Heart left ventricle (tissue), 16 donors: ENCODE measurements at places on chromosomes 13 and 19. TPM values are rescaled to one million over a fixed set of nuclear protein-coding genes. Genes with fewer than 3 reads are reported as not detected.

GRCh38 chr13:71587193-71587592 lies 279.8 kb downstream of the DACH1 start:
- DNase-seq, result no peak

DNA sequence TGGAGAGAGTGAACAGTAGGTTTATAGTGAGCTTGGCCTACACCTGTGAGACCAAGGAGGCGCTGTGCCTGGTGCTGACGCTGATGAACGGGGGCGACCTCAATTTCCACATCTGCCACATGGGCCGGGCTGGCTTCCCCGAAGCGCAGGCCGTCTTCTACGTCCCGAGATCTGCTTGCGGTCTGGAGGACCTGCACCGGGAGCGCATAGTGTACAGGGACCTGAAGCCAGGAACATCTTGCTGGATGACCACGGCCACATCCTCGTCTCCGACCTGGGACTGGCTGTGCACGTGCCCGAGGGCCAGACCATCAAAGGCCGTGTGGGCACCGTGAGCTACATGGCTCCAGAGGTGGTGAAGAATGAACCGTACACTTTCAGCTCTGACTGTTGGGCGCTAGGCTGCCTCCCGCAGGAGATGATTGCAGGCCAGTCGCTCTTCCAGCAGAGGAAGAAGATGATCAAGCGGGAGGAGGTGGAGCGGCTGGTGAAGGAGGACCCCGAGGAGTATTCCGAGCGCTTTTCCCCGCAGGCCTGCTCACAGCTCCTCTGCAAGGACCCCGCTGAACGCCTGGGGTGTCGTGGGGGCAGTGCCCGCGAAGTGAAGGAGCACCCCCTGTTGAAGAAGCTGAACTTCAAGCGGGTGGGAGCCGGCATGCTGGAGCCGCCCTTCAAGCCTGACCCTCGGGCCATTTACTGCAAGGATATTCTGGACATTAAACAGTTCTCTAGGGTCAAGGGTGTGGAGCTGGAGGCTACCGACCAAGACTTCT lies 139.0 kb downstream of the ZDHHC20 start:
- DNase-seq, result no peak

The ZNF442 gene
- 1.2 TPM for total RNA-seq

- no peak for DNase-seq
These were observed 629 bp upstream of the LRRC63 start for GRCh38 chr13:46211116-46211482.

GRCh38 chr19:15225760-15226159 lies 6.5 kb downstream of the EPHX3 start:
- no peak for DNase-seq

GRCh38 chr19:16073988-16074387 lies 2.3 kb upstream of the TPM4 start:
- peak; percentile 8 for DNase-seq

The HPN gene
- total RNA-seq, result 3.2 TPM

DNA sequence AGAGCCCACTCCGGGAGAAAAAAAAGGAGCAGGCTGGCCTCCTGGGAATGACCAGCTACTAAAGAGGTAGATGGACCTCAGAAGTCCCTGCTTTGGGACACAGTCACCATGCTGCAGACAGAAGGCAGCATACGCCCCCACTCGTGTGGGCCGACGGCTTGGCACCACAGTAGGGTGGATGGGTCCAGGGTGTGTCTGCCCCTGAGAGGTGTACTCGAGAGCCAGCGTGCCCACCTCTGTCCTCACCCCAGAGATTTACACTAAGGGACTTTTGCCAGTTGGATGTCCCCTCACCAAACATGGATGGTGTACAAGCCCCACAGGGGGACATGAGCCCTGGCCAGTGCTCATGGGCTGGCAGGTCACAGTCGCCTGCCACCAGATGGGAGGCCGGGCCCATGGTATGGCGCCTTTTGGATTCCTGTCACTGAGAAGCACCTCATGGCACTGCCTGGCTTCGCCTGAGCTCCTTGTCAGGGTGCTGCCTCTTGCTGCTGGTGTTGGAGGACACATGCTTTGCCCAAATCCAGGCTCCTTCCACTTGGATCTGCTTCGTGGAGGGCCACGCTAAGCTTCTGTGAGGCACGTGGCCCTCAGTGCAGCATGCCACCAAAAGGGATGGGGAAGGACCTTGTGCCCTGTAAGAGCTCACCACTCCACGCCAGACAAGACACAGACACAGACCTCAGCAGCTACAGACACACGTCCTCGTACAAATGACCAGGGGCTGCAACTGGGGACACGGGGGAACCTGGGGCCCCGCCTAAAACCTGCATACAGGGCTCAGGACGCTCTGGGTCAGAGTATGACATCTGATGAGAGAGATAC lies 13.3 kb upstream of the EPHX3 start:
- no peak for DNase-seq

DNA sequence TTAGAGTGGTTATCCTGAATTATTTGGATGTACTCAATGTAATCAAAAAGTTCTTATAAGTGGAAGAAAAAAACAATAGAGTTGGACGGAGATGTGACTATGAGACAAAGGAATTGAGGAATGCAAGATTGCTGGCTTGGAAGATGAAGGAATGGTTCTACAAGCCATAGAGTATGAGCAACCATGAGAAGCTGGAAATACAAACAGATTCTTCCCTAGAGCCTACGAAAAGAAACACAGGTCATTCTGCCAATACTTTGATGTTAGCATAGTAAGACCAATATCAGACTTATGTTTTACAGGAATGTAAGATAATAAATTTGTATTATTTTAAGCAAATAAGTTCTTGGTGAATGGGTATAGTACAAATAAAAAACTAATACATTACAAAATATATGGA lies 249.2 kb downstream of the DIAPH3 start:
- DNase-seq, result no peak

- no peak for DNase-seq
These were observed 851.5 kb downstream of the DACH1 start for GRCh38 chr13:71015516-71015915.

- DNase-seq, result no peak
These were observed 44.4 kb downstream of the ELF1 start for GRCh38 chr13:40974460-40975407.

The CYP4F2 gene
- not detected for total RNA-seq

DNA sequence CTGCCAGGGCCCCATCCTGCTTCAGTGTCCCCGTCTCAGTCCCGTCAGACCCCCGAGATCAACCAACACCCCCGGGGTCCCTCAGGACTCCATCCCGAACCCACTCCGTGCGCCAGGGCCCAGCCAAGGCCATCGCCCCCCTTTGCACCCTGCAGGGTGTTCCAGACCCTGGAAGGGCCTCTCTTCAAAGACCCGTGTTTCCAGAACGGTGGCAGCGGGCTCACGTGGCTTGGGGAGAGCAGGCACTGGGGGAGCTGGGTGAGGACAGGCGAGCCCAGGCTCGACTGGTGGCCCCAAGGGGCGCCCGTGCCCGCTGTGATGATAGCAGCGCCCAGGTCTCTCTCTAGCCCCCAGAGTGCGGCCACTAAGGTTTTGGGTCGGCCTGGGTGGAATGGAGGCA lies 1.4 kb downstream of the KASH5 start:
- no peak for DNase-seq

The IL4I1 gene
- not detected for total RNA-seq

DNA sequence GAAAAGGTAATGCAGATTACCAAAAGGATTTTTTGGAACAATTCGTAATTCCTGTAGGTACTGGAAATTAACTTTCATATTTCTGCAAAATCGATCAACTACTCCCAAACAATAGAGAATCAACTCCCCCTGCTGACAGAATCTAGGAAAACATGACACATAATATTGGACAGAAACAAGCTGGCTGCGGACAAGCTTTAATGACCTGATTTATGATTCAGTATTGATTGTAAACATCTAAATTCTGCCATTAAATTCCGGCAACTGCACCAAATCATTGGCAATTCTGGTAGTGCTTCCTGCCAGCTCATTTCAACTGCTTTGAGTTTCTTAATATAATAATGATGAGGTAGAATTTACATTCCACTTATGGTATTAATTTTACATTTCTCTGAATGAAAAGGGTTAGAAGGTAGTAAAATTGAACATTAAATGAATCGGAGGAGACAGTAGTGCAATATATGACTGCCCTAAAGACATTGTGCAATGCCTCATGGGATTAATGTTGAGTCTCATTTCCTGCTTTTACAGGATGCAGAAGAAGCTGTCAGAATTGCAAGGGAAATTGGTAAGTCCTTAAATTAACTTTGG lies 146.5 kb downstream of the PCCA start:
- no peak for DNase-seq

The CTXN1 gene
- not detected for total RNA-seq

DNA sequence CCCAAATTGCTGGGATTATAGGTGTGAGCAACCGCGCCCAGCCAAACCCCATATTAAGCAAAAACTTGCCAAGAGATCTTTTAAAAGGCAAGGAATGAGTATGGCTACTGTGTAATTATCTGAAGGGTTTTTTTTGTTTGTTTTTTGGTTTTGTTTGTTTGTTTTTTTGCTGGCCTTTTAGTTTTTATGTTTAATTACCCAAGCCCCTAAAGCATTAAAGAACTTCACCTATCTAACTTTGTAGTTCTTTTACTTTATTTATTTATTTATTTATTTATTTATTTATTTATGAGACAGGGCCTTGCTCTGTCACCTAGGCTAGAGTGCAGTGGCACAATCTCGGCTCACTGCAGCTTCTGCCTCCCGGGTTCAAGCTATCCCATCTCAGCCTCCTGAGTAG lies 40.3 kb upstream of the GARRE1 start:
- no peak for DNase-seq

- no peak for DNase-seq
These were observed 4.7 kb upstream of the DPF1 start for GRCh38 chr19:38228491-38229439.

The TEX26 gene
- total RNA-seq, result not detected

The TNFSF13B gene
- total RNA-seq, result 5.6 TPM

- DNase-seq, result no peak
These were observed 8.7 kb downstream of the WTIP start for GRCh38 chr19:34490141-34490766.
